Fibroblast of skin of left quadriceps (primary cell): ENCODE measurements at places on chromosomes 7 and 10.

DNA sequence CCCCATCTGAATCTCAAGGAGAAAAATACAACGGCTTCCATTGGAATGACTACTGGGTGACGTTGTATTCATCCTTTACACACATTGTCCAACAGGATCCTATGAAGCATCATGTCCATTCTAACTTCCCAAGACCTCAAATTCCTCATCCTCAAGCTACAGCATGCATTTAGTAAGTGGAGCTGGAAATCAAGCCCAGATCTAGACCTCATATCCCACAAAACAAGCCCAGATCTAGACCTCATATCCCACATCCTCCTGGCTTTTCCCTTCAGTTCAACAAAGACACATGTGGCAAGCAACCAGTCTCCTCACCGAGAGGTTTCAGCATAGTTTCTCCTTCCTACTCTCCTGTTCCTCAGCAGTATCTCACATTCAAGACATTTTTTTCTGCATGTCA lies 12.2 kb downstream of the IGF2BP3 start:
- no peak for DNase-seq

GRCh38 chr7:46032353-46032752 lies 111.3 kb upstream of the IGFBP3 start:
- DNase-seq = no peak

DNA sequence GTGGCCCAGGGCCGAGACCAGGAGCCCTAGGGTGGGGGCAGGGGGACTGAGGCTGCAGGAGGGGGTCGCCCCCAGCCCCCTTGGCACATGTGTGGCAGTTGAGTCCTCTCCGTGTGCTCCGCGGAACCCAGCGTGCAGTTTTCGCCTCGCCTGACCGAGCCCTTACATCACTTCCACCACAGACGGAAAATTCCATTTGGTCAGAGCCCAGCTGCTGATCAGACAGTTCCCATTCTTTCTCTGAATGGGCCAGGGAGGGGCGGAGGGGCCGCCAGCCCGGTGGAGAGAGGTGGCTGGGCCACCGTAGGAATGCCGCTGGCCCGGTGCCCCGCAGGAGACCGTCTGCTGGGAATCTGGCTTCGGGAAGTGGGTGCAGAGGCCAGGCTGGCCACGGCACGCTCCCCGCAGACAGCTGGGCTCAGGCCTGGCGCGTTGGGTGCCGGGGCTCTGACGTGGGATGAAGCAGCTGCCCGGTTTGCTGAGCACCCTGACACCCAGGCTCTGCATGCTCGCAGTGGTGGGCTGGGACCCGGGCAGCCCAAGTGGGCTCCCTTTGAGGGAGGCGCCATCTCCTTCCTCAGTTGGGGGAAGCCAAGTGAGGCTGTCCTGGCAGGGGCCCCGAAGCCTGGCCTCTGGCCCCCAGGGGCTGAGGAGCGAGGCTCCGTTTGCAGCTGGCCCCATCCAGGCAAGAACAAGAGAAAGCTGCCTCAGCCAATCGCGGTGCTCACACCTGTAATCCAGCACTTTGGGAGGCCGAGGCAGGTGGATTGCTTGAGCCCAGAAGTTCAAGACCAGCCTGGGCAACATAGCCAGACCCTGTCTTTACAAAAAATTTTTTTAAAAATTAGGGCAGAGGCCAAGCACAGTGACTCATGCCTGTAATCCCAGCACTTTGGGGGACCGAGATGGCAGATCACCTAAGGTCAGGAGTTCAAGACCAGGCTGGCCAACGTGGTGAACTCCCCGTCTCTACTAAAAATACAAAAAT lies 9.9 kb downstream of the TTYH3 start:
- DNase-seq = peak; percentile 78

DNA sequence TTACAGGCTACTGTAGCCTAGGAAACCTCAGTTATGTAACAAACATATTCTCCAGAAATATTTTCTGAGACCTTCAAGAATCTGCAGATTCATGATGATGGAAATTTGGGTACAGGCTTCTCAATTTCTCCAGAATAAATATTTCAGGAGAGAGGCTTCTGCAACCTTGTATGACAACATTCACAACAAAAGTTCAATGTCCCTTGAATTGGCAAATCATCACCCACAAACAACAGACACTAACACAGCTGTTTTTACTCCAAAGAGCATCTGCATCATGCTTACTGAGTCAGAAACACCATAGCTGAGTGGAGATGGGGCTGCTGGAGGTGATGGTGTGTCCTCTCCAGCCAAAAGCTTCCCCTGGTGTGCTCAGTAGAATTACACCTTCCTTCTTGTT lies 9.3 kb upstream of the COBL start:
- no peak for DNase-seq

GRCh38 chr10:46077141-46077554 lies 31.1 kb upstream of the MSMB start:
- DNase-seq = no peak

DNA sequence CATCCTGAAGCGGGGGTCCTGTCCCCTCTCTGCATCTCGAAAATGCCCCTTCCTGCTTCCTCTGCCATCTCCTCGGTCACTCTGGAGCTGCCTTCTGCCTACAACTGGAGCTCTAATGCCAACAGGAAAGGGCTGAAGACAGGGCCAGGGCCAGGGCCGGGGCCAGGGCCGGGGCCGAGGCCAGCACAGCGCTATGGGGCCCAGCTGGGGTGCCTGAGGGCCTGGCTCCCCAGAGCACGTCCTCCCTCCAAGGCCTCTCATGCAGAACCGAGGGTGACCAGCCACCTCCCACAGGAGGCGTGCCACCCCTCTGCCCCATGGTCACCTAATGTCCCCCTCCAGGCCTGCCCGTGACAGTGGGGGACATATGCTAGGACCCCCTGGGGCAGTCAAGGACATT lies 155.7 kb downstream of the PRKAG2 start:
- no peak for DNase-seq

- no peak for DNase-seq
Observed at GRCh38 chr7:36775061-36775620, 50.8 kb upstream of the AOAH start.

- no peak for DNase-seq
Observed at GRCh38 chr7:156676263-156676662, 35.7 kb downstream of the RNF32 start.

DNA sequence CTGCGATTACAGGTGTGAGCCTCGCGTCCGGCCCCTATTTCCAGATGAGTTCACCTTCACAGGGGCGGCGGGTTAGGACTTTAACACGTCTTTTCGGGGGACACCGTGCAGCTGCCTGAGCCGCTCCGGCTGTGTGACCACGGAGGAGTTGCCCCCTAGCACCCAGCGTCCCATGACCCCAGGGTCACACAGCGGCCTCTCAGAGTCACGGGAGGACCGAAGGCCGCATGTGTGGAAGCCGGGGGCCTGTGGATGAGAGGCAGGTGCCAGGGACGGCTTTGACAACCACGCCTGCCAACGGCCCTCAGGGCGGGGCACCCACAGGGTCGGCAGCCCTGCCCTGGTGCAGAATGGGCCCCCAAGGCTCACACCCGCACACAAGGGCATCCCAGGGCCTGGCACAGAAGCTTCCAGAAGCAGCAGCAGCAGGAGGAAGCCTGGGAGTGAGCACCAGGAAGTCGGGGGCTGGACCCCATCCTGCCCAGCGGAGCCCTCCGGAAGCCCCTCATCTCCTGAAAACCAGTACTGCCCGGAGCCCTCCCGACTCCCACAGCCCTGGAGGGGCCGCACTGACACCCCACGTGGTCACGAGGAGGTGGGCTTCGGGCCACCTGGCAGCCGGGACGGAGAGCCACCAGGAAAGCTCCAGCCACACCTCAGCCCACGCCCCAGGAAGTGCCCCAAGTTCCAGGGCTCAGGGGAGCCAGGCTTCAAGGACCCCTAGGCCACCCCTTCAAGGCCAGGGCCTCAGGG lies 32.7 kb downstream of the ADAP1 start:
- DNase-seq = no peak

DNA sequence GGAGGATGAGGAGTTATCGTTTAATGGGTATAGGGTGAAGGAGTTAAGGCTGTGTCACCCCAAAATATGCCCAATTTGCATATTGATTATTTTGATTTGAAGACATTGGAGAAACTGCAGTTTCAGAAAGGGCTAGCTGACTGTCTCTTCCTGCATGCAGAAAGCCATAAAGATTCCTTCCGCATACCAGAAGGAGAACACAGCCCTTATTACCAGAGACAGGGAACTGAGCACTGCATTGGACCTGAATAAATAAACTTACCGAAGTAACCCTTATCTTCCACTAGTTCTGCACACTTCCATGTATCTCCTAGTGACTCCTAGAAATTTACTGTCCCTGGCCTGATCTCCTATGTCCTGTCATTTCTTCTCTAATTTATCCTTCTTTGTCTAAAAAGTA lies 821.9 kb upstream of the AUTS2 start:
- DNase-seq = no peak

DNA sequence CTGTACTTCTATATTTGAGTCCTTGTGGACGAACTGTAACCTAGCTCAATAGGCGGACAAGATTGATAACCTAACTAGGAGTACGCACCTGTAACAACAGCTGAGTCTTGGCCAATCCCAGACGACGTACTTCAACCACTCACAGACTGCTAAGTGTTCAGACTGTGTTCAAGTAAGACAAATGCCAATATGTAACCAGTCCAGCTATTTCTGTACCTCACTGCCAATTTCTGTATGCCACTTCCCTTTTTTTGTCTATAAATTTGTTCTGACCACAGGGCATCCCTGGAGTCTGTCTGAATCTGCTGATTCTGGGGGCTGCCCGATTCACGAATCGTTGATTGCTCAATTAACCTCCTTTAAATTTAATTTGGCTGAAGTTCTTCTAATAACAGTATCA lies 32.2 kb downstream of the HACD1 start:
- DNase-seq = no peak

DNA sequence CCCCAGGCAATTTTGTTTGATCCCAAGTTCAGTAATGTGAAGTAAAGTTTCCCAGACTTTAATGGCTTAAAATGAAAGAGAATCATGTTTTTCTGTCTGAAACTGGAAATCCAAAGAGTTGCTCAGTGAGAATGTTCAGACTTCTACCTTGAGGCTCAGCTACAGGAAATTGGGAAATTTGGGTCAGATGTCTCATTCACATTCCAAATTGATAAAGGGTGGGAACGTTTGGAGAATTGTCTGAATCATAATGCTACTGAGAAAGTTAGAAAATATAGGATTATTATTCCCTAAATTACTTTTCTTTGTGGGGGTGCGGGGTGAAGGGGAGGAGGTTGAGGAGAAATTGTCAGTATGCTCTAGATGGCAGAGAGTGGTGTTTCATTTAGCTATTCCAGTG lies 773.9 kb downstream of the LRMDA start:
- DNase-seq = peak; percentile 17

GRCh38 chr7:149496642-149497391 lies 792 bp downstream of the ZNF746 start:
- no peak for DNase-seq

- no peak for DNase-seq
Observed at GRCh38 chr7:148831782-148832181, 52.3 kb downstream of the EZH2 start.

GRCh38 chr7:141864765-141865447 lies 23.6 kb upstream of the PRSS37 start:
- no peak for DNase-seq
